ENCODE measurements at places on chromosomes 16 and 17. TPM values are rescaled to one million over a fixed set of nuclear protein-coding genes. Genes with fewer than 3 reads are reported as not detected.
A peak's percentile ranks its signal among the peaks of the same experiment; 100 is the strongest.

LDAF1 gene
- total RNA-seq: 11.2 TPM

SNAI3 gene
- 24.2 TPM for total RNA-seq

DNA sequence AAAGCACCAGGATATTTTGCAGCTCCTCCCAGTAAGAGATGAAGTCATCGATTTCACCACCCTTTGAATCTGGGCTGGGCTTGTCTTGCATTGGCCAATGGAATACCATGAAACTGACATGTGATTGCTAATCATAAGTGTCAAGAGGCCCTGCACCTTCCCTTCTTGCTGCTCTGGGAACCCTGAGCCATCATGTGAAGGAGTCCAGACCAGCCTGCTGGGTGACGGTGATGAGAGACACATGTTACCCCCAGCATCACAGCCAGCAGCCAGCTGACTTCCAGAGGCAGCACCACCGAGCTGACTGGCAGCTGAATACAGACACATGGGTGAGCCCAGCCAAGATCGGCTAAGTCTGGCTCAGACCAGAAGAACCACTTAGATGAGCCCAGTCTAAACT, 43.6 kb upstream of the CACNG4 start:
- DNase-seq: no peak

GRCh38 chr17:4520894-4521600, 22.4 kb downstream of the SPNS2 start:
- DNase-seq: no peak

GRCh38 chr16:69626256-69626655, 60.5 kb downstream of the NFAT5 start:
- no peak for DNase-seq

DNA sequence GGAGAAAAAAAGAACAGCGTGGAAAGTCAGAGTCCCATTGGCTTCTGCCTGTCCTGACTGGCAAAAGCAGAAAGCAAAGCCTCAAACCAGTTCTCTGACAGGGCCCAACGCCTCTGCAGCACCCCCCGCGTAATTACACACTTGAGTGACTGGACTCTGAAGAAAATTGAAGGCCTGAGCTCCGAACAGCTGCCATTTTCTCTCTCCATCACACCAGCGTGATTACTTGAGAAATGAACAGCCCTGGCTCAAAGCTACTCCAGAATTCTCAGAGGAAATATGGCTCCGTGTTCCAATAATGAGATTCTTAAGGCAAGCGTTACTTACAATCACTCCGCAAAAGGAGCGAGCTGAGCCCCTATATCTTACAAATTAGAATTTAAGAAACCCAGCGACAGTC, 142.7 kb upstream of the C17orf78 start:
- DNase-seq: no peak

- no peak for DNase-seq
Observed at GRCh38 chr17:31693433-31694220, 165.4 kb downstream of the COPRS start.

- DNase-seq: no peak
Observed at GRCh38 chr16:77324729-77325128, 110.1 kb downstream of the ADAMTS18 start.

DNA sequence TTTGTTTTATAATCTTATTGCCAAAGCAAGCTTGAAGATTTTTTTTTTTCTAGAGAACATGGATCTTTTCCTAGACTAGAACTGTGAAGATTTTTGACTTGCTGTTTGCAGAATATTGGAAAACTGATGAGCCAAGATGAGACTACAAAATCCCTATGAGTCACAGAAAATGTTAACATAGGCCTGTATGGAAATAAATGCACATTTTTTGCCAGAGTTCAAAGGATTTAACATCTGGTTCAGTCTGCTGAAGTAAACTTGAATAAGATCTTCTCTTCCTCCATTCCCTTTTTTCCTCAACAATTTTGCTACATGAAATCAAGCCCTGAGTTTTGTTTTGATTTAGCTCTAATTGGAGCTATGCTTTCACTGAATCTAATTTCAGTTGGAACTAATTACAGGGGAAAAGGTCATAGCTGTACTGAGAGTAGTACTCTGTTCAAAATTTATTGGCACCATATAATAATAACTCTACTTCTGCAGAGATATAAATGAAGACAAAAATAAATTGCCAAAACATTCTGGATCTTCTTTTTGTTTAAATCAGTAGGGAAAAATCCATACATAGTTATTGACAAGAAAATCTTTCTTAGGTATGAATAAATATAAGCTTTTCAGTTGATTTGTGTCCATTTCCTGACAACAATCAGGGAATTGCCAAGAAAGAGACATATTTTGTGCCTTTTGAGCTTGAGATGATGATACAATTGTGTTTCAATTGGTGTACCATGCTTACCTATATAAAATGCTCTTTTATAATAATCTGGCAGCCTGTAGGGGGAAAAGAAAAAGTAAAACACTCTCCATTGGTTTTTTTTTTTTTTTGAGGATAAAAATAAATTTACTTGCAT, 387.5 kb upstream of the GOT2 start:
- DNase-seq: no peak

DNA sequence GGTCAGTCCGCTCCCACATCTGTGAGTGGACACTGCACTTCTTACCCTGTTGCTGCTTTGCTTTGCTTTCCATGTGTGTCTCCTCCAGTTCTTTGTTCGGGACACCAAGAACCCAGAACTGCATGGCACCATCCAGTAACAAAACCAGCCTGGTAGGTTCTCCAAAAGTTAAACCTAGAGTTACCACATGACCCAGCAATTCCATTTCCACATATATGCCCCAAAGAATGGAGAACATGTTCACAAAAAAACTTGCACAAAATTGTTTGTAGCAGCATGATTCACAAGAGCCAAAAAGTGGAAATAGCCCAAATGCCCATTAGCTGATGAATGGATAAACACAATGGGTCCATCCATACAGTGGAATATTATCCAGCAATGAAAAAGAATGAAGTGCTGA, 10.3 kb upstream of the CCL22 start:
- DNase-seq: no peak

KRT20 gene
- not detected for total RNA-seq

- peak; percentile 13 for DNase-seq
Observed at GRCh38 chr16:53053967-53054669, 673 bp upstream of the CHD9 start.

DNA sequence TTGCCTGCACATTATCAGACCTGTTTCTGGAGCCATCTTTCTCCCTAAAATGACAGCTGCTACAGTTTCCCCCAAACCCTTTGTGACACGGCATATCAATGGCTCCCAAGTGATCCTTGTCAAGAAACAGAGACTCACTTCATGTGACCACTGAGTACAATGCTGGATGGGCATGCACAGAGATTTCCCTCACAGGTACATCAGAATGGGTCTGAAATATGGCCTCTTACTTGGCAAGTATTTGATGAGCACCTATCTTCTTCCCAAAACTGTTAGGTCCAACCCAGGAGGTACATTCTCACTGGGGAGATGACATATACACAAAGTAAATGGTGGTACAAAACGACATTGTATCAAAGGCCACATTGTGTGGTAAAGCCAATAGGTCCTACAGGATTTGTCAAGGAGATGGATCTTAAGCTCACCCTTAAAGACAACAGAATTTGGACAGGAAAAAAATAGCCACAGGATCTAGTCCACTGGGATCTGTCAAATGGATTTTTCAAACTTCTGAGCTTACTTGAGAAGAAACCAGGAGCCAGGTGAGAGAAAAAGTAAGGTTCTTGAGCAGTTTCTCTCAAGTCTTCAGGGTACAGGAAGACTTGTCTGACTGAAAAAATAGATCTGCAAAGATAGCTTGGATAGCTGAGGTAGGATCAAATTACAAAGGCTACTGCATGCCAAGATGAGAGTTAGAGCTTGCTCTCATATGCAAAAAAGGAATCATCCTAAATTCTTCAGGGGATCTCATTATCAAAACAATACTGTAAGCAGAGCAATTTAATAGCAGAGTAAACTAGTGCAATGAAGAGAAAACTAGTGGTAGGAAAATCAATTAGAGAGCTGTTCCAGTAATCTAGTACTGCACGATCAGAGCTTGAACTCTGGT, 28.8 kb downstream of the RNF43 start:
- DNase-seq: no peak

- no peak for DNase-seq
Observed at GRCh38 chr17:14621826-14622614, 321.1 kb downstream of the HS3ST3B1 start.

Data from activated CD4-positive, alpha-beta T cell treated with anti-CD3 and anti-CD28 coated beads, Interleukin-2, amount 10 ng/mL, durations not matched to agents 7 days and 5 days (primary cell).